ENCODE measurements at places on chromosomes 7 and 10.

- no peak for DNase-seq
Observed at GRCh38 chr10:117001144-117001543, 3.8 kb downstream of the SHTN1 start.

DNA sequence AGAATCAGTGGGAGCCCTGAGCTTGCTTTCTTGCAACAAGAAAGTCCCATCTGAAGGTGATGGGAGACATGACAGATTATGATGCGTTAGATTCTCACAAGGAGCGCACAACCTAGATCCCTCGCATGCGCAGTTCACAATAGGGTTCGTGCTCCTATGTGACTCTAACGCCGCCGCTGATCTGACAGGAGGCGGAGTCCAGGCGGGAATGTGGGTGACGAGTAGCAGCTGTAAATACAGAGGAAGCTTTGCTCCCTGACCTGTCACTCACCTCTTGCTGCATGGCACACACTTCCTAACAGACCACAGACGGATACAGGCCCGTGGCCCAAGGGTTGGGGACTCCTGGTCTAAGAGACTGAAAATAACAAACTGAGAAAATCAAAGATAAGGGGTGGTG is 1163.4 kb upstream of the AUTS2 start:
- no peak for DNase-seq

DNA sequence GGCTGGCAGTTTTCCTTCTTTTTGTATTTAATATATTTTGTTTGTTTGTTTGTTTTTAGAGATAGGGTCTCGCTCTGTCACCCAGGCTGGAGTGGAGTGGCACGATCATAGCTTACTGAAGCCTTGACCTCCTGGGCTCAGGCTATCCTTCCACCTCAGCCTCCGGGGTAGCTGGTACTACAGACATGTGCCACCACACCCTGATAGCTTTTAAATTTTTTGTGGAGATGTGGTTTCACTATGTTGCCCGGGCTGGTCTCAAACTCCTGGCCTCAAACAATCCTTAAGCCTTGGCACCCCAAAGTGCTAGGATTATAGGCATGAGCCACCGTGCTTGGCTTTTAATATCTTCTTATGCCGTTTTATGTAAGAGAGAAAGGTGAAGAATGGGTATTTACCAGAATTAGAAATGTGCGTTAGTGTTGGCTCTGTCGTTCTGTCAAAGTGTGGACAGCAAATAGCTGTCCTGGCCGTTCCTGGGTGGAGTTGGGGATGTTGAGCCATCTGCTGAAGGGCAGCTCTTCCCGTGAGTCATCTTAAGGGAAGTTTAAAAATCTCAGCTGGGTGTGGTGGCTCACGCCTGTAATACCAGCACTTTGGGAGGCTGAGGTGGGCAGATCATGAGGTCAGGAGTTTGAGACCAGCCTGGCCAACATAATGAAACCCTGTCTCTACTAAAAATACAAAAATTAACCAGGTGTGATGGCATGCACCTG is 14.8 kb downstream of the OGDH start:
- no peak for DNase-seq

- DNase-seq: no peak
Observed at GRCh38 chr10:66639371-66639770, 286.5 kb upstream of the LRRTM3 start.

- DNase-seq: peak; percentile 64
Observed at GRCh38 chr7:130070861-130071622, 708 bp downstream of the KLHDC10 start.

DNA sequence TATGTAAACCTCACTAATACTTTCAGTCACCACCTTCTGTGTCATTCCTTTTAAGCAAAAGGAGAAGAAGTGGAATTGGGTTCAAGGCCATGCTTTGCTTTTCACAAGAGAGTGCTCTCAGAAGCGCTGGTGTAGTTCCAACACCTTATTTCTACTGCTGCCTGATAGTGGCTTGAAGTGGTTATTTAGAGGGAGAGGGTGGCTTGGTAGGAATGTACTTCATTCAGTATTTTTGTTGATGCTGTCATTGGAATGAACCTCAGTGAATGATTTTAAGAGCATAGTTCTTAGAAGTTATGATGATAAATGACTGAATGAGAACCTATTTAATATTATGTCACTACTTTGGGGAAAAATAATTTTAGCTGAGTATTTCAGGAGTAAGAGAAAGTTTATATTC is 396.7 kb downstream of the EXOC4 start:
- no peak for DNase-seq

DNA sequence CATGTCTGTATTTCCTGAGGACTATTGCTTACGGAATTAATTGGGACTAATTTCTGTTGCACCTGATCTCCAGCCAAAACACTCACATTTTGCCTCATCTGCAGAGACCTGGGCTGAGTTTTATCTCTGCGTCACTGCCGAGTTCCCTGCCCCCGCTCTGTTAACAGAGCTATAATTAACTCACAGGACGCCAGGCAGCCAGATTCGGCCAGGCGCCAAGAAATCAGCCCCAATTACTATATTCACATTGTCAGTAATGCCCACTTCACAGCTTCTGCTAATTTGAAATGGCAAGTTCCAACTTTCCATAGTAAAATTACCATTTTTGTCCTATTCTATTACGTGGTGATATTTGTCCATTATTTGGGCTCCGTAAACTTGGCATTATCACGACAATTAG is 130.5 kb downstream of the CUX1 start:
- DNase-seq: no peak

GRCh38 chr7:130733931-130734814 is at the start of gene KLF14:
KLF14 (minus strand) TSS chr7:130734207; CDS start chr7:130734033, 174 bp downstream.
- DNase-seq: peak; percentile 57

DNA sequence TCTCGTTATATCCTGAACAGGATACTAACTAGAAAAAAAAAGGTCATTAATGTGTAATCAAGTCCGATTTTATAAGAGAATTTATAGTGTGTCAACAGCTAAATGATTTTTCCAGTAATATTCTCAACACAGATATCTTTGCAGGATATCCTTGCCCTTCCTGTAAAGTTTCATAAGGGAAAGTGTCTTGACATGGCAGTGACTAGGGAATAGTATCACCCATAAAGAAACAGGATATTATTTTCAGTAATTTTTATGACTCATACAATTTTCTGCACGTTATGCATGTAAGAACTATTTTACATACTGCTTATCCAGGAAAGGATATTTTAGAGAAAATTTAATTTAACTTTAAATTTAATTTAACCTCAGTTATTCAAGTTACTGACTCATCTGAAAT is 19.5 kb upstream of the PNLIP start:
- DNase-seq: no peak

- peak; percentile 93 for DNase-seq
Observed at GRCh38 chr7:5598769-5599371, 175.2 kb upstream of the TNRC18 start.

GRCh38 chr10:113985297-113985844 is 58.3 kb upstream of the ADRB1 start:
- DNase-seq: no peak

GRCh38 chr10:20901110-20901509 is 4.0 kb upstream of the NEBL start:
- no peak for DNase-seq

DNA sequence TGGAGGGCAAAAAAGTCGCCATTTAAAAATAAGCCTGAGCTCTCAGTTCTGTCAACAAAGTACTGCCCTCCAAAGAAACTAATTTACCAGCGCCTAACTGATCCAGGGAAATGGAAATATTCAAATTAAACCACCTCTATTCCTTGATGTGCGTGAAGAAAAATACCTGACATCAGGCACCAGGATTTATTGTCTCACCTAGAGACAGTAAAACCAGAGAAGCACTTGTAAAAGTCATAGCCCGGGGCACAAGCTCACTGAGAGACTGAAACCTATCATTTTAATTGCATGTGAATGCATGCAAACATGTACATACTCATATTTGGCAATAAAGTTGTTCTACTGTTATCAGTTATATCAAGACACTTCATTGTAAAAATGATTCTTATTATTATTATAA is 147.3 kb upstream of the VSTM2A start:
- peak; percentile 25 for DNase-seq

- DNase-seq: no peak
Observed at GRCh38 chr7:114821030-114821900, 100.6 kb upstream of the MDFIC start.

Data from NB4 (cell line).